Omental fat pad (tissue), 4 donors: ENCODE measurements at places on chromosomes 16 and 17.

- DNase-seq, result no peak
Observed at GRCh38 chr17:38746004-38746848, 1.9 kb downstream of the PCGF2 start.

DNA sequence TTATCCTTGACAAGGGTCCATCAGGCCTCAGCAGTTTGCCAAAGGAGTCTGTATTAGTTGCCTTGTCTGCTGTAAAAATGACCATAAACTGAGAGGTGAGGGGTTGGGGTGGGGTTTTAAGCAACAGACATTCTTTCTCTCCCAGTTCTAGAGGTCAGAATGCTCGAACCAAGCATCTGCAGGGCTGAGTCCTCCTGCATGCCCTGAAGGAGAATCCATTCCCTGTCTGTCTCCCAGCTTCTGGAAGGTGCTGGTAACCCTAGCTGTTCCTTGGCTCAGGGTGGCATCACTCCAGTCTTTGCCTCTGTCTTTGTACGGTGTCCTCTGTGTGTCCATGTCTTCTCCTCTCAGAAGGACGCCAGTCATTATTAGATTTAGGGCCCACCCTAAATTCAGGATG lies 17.5 kb upstream of the IRF8 start:
- DNase-seq, result no peak

DNA sequence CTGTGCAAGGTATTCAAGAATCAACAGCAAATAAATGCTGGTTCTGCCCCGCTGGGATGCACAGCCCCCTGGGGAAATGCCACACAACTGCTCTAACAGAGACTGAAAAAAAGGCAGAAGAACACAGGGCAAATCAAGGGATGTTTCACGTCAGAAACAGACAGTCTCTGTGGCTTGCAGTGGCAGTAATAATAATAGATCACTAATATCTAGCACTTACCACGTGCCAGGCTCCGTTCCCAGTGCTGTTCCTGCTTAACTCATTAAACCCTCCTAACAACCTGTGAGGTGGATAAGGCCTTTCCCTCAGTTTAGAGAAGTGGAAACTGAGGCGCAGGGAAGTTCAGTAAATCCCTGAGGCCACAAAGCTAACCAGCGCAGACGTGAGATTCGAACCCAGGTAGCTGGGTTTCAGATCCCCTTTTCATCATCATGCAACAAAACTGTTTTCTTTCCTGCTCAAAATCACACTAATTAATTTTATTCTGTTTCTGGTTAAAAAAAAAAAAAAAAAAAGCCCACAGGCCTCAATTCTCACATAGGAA lies 36.7 kb downstream of the ARHGAP17 start:
- no peak for DNase-seq

DNA sequence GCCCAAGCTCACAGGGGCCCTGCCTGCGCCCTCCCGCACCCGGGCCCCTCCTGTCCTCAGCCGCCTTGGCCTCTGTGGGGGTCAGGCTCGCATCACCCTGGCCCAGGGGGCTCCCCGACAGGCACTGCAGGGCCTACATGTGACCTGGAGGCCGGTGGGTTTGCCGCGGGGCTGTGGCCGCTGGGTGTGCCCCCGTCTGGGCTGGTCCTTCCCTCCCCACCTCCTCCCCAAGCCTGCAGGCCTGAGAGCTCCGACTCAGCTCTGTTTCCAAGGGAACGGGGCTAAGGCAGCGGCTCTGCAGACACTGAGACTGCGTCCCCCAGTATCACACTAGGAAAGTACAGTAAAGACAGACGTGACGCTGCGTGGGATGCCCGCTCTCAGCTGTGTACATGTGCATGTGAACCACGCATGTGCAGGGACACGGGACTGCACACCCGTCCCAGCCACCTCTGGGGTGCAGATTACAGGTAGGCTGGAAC lies 16.5 kb upstream of the WDR45B start:
- DNase-seq, result no peak

GRCh38 chr17:41797377-41797776 lies 10.9 kb upstream of the JUP start:
- DNase-seq, result no peak

- no peak for DNase-seq
Observed at GRCh38 chr16:10228779-10229178, 46.6 kb upstream of the GRIN2A start.

GRCh38 chr17:49031965-49032928 lies 35.1 kb downstream of the IGF2BP1 start:
- no peak for DNase-seq
